ENCODE measurements at places on chromosomes 6 and 20.
A peak's percentile ranks its signal among the peaks of the same experiment; 100 is the strongest.

- DNase-seq = no peak
Measured at GRCh38 chr20:63617092-63617875, 9.6 kb downstream of the GMEB2 start.

DNA sequence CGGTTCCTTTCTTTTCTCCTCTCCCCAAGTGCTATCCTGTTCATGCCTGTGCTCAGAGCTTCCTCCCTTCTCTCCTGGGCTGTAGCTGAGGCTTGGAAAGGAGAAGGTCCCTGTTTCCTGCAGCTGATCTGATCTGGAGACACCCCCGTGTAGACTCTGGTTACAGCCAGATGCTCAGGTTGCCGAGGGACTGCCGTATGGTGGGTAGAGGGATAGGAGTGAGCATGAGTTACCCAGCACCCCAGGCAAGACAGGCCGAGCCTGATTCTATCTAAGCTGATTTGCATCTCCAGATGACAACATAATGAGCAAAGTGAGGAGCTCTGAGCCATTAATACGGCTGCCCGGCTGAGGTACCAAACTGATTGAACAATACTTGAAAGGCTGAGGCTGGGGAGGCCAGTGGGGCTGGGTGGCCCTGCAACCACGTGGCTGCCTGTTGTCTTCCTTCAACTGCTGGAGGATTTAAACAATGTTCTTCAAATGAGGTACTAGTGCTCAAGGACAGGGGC is 91.8 kb downstream of the ASXL1 start:
- no peak for DNase-seq

DNA sequence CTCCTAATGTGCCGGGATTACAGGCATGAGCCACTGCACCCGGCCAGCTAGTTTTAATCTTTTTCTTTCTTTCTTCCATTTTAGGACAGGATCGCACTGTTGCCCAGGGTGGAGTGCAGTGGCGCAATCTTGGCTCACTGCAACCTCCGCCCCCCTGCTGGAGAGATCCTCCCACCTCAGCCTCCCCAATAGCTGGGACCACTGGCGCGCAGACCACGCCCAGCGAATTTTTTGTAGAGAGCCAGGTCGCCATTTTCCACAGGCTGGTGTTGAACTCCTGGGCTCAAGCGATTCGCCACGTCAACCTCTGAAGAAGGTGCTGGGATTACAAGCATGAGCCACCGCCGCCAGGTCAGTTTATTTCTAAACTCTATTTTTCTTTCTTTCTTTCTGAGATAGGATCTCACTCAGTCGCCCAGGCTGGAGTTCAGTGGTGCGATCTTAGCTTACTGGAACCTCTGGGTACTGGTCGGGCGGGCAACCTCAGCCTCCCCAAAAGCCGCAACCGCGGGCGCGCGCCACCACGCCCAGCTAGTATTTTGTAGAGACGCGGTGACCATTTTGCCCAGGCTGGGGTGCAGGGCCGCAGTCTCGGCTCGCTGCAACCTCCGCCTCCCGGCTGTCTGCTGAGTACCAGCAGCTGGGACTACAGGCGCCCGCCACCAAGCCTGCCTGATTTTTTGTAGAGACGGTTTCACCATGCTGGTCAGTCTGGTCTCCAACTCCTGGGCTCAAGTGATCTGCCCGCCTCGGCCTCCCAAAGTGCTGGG is 20.0 kb upstream of the LIN28B start:
- DNase-seq = no peak

GRCh38 chr20:32155017-32155981 is 45.8 kb downstream of the TM9SF4 start:
- peak; percentile 87 for DNase-seq

GRCh38 chr6:81700414-81700813 is 52.1 kb downstream of the TENT5A start:
- no peak for DNase-seq
